ENCODE measurements at places on chromosomes 12 and 14. TPM values are rescaled to one million over a fixed set of nuclear protein-coding genes. Genes with fewer than 3 reads are reported as not detected.

Gene MBIP
- total RNA-seq = 5.4 TPM

Gene KCNA5
- not detected for total RNA-seq

Gene MOK
- 12.8 TPM for total RNA-seq

Gene SERPINA3
- 2.1 TPM for total RNA-seq

Gene SCN8A
- total RNA-seq = 0.74 TPM

Gene ACOT4
- total RNA-seq = 1.6 TPM

Gene SAMD4A
- total RNA-seq = 14.4 TPM

Gene GNB3
- 2.2 TPM for total RNA-seq

Gene KRT83
- total RNA-seq = not detected

Gene TTC9
- total RNA-seq = under 0.01 TPM

Gene NID2
- total RNA-seq = 85.0 TPM

Gene RPL10L
- total RNA-seq = not detected

Gene C12orf54
- total RNA-seq = not detected

Gene RHOJ
- total RNA-seq = 2.4 TPM

Gene KCNC2
- total RNA-seq = not detected

Gene AMN1
- total RNA-seq = 8.9 TPM

Gene PSEN1
- total RNA-seq = 30.3 TPM

Gene IL31
- total RNA-seq = not detected

Gene EIF2B2
- total RNA-seq = 72.3 TPM

Gene TOMM20L
- total RNA-seq = not detected

Gene NTN4
- total RNA-seq = 3.6 TPM

Gene CLEC4D
- total RNA-seq = not detected

Gene SAMD15
- 1.0 TPM for total RNA-seq

Gene OVCH1
- not detected for total RNA-seq

Gene PLBD1
- 2.5 TPM for total RNA-seq

Gene NOVA1
- 1.7 TPM for total RNA-seq

Gene NEUROD4
- total RNA-seq = not detected

Gene RTL1
- not detected for total RNA-seq

Gene CCNK
- 11.3 TPM for total RNA-seq

Gene FUT8
- total RNA-seq = 32.1 TPM

Gene EPYC
- total RNA-seq = 0.67 TPM

Gene GPRC5A
- 6.1 TPM for total RNA-seq

Gene NGB
- not detected for total RNA-seq

Gene MYO1H
- total RNA-seq = not detected

Gene KLRB1
- not detected for total RNA-seq

Gene EP400
- total RNA-seq = 6.6 TPM

Gene CD69
- total RNA-seq = not detected

Gene PRPH
- total RNA-seq = 1.5 TPM

Gene CPM
- 7.4 TPM for total RNA-seq

Gene ARHGAP9
- not detected for total RNA-seq

Gene HNRNPC
- 933 TPM for total RNA-seq

Gene NFE2
- 0.15 TPM for total RNA-seq

Gene GZMH
- not detected for total RNA-seq

Gene PMCH
- not detected for total RNA-seq

Gene TCL1A
- not detected for total RNA-seq

Gene LMO3
- not detected for total RNA-seq

Gene SYNDIG1L
- total RNA-seq = not detected

Gene PZP
- total RNA-seq = not detected

Gene TAS2R20
- under 0.01 TPM for total RNA-seq

Gene ZC3H14
- 40.6 TPM for total RNA-seq
